ENCODE measurements at places on chromosomes 7 and 10. TPM values are rescaled to one million over a fixed set of nuclear protein-coding genes. Genes with fewer than 3 reads are reported as not detected.
A peak's percentile ranks its signal among the peaks of the same experiment; 100 is the strongest.

- no peak for DNase-seq
Measured at GRCh38 chr10:26931223-26931622, 70.5 kb upstream of the ABI1 start.

DNA sequence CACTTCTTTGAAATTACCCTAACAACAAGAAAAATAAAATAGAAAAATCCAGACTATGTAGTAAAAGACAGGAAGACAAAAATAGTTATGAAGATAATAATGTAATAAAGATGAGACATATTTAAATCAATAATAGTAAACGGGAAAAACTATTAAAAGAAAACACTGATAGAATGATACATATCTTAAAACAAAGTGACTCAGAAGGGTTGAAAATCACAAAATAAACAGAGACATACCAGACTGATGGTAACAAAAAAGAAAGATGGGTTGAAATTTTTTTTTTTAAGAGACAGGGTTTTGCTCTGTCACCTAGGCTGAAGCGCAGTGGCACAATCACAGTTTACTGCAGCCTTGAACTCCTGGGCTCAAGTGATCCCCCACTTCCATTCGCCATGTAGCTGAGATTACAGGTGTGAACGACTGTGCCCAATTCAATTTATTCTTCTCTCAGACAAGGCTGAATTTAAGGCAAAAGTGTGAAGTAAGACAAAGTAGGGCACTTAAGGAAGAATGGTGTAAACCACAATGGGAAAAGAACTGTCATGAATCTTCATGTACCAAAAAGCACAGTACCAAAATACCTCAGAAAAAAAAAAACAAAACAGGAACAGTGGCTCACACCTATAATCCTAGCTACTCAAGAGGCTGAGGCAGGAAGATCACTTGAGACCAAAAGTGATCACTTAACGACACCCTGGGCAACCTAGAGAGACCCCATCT is 47.4 kb downstream of the LMBR1 start:
- peak; percentile 76 for DNase-seq

- no peak for DNase-seq
Measured at GRCh38 chr7:121484089-121484763, 88.1 kb upstream of the FAM3C start.

PLXDC2 gene
- total RNA-seq = 86.9 TPM

- DNase-seq = no peak
Measured at GRCh38 chr10:78295242-78295641, 261.6 kb downstream of the RPS24 start.

- peak; percentile 82 for DNase-seq
Measured at GRCh38 chr10:30422981-30423654, 10.9 kb upstream of the MAP3K8 start.

SYT15 gene
- under 0.01 TPM for total RNA-seq

- DNase-seq = peak; percentile 81
Measured at GRCh38 chr7:76054123-76055120, 6.5 kb downstream of the MDH2 start.

TMEM270 gene
- not detected for total RNA-seq

STEAP4 gene
- 5.4 TPM for total RNA-seq

- DNase-seq = peak; percentile 80
Measured at GRCh38 chr7:1558841-1559625, 3.0 kb upstream of the TMEM184A start.

- no peak for DNase-seq
Measured at GRCh38 chr10:30897048-30897447, 134.6 kb downstream of the ZNF438 start.

DNA sequence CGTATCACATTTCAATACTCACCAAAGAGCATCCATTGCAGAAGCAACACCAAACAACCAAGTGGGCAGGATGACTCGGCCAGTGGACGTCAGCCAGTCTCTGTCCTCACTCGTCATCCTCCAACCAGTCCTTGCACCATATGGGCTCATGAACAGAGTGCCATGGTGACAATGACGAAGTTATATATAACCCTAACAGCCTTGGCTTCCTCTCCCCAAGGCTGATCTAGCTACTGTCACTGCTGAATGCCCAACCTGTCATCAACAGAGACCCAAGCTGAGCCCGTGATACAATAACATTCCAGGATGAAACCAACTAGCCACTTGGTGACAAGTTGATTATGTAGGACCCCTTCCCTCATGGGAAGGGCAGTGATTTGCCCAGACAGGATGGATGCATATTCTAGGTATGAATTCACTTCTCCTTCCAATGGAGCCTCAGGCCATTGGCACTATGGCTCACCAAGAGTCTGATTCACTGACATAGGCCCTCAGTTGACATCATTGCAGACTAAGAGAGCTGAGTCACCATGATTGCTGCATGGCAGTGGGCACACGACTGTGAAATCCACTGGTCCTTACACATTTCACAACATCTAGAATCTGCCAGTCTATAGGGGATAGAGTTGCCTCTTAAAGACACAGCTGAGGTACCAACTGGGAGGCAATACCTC is 26.3 kb upstream of the PPIF start:
- DNase-seq = peak; percentile 92

DNA sequence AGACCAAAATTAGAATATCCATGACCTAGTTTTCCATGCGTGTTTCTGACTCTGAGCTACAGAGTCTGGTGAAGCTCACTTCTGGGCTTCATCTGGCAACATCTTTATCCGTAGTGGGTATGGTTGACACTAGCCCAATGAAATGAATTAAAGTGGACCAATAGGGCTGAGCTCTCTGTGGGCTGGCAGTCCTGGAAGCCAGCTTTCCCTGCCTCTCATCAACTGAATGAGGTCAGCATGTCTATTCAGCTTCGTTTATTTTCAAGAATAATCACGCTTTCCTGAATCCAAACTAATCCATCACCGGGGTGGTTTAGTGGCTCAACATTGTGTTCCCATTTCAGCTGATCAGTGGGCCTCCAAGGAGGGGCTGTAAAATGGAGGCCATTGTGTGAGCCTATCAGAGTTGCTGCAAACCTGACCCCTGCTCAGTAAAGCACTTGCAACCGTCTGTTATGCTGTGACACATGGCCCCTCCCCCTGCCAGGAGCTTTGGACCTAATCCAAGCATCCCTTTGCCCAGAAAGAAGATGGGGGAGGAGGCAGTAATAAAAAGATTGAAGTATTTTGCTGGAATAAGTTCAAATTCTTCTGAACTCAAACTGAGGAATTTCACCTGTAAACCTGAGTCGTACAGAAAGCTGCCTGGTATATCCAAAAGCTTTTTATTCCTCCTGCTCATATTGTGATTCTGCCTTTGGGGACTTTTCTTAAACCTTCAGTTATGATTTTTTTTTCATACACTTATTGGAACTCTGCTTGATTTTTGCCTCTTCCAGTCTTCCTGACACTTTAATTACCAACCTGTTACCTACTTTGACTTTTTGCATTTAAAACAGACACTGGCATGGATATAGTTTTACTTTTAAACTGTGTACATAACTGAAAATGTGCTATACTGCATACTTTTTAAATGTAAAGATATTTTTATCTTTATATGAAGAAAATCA is 35.5 kb downstream of the CAV1 start:
- no peak for DNase-seq

DNA sequence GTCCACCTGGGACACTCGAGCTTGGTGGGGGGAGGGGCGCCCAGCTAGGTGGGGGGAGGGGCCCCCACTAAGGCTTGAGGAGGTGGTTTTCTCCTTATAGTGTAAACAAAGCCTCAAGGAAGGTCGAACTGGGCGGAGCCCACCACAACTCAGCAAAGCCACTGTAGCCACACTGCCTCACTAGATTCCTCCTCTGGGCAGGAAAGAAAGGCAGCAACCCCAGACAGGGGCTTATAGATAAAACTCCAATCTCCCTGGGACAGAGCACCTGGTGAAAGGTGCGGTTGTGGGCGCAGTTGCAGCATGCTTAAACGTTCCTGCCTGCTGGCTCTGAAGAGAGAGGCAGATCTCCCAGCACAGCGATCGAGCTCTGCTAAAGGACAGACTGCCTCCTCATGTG is 133.1 kb downstream of the SNX13 start:
- DNase-seq = no peak

DNA sequence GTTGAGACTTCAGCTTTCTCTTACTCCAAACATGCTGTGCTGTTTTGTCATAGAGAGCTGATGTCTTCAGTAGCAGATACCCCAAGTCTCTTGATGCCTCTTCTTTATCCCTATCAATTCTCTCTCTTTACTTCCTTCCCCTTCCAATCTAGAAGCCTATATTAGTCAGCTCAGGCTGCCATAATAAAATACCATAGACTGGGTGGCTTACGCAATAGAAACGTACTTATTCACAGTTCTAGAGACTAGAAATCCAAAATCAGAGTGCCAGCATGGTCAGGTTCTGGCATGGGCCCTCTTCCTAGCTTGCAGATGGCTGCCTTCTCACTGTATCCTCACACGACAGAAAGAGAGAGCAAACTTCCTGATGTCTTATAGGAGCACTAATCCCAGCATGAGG is 9.0 kb upstream of the GARS1 start:
- DNase-seq = no peak

DNA sequence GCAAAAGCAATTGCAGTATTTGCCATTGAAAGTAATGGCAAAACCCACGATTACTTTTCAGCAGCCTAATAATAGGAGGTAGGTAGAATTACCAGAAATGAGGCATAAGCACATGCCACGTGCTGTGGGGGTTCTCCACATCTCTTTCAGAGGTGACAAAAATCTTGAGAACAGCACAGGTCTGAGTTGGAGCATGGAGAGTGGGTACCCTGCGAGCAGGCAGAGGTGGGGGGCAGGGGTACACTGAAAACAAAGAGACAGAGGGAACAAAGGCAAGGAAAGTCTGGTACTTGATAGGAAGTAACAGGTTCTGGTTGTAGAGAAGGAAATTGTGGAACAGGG is 75.9 kb downstream of the FAM107B start:
- no peak for DNase-seq

- DNase-seq = no peak
Measured at GRCh38 chr10:46536781-46537180, 19.7 kb downstream of the GPRIN2 start.

GRCh38 chr10:26803849-26804248 is 56.9 kb downstream of the ABI1 start:
- no peak for DNase-seq

- peak; percentile 26 for DNase-seq
Measured at GRCh38 chr10:77036993-77037734, 600.4 kb downstream of the KCNMA1 start.

DNA sequence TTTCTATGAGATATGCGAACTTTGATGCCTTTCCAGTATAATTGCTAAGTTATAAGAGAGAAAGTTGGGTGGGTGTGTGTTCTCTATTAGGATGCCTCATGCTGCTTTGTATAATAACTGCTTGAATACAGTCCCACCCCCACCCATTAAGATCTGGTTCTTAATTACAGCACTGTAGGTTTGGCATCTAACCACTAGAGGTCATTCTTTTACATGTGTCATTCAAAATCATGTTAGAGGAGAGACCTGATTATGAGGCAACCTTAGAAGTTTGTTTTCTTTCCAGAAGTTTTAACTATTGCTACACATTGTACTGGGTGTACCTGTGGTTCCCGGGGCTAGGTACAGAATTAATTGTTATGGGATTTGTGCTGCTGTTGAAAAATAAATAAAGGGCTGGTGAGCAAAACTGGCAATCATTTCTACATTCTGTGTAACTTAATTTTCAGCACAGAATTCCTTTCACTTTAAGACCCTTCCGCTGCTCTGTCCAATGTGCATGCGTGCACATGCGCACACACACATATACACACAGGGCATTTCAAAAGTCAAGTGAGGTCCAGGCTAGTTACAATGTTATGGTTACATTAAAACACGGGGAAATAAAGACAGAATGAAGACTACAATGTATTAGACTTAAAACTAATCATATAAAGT is 1156.3 kb downstream of the SORCS3 start:
- no peak for DNase-seq

MAT1A gene
- total RNA-seq = not detected

GIMAP6 gene
- 0.36 TPM for total RNA-seq

DNA sequence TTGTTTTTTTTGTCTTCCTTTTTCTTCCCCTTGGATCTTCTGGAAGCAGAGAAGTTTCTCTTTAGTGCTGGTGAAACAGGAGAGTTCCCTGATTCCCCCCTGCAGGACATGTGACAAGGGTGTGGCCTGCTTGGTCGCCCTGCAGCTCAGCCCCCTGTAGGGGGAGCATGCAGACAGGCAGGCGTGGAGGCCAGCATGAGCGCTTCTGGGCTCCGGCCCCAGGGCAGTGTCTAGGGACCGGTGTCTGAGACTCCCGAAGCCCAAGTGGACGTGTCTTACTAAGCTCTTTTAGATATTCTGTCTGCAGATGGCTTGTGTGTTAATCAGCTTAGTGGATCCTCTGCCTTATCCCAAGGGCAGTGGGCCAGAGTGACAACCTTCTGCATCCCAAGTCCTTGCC is 26.1 kb downstream of the PRSS58 start:
- no peak for DNase-seq

KCTD7 gene
- 17.7 TPM for total RNA-seq

DNA sequence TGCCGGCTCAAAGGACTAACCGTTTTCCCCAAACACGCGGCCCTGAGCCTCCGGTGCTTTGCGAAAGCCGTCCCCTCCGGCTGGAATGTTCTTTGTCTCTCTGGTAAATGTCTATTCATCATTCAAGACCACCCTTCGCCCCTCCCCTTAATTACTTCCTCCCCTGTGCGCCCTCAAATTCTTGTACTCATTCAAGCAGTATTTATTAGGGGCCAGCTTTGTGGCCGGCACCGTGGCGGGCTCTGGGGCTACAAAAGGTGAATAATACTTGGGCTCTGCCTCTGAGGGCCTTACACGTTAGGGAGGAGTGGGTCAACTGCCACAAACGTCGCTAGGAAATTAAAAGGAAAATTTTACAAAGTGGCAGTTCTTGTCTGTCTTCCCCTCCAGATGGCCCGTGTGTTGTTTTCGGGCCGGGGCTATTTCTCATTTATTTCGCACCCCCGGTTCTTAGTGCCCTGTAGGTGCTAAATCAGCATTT is 1.5 kb upstream of the MEST start:
- peak; percentile 79 for DNase-seq

DNA sequence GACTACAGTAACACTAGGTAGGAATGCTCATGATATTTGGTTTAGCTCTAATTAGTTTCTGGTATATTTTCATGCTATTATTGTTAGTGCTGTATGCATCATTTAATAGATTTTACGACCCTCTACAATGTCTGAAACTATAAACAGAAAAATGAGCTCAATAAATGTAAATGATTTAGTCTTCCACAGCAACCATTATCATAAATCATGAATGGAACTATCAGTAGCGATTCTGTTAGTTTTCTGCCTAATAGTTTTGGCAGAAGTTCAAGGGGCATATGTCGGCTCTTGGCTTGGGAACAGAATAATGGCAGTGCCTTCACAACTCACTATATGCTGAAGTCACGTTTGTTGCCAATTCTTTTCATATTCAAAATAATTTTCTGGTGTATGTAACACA is 494.8 kb downstream of the PARD3 start:
- no peak for DNase-seq

DNA sequence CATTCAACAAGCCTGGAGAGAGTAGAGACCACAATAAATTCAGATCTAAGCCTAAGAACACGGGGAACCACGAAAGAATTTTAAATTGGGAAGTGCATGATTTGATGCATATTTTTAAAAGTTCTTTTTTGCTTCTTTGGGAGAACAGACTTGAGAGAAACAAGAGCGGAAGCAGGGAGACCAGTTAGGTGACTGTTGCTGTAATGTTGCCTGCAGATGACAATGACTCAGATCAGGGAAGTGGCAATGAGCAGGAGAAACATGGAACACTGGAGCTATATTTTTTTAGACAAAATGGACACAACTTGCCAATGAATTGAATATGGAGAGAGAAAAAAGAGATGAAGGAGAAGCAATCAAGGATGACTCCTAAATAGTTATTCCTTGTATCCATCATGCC is 125.1 kb downstream of the RAPGEF5 start:
- no peak for DNase-seq
